ENCODE measurements at places on chromosomes 5 and 9.

DNA sequence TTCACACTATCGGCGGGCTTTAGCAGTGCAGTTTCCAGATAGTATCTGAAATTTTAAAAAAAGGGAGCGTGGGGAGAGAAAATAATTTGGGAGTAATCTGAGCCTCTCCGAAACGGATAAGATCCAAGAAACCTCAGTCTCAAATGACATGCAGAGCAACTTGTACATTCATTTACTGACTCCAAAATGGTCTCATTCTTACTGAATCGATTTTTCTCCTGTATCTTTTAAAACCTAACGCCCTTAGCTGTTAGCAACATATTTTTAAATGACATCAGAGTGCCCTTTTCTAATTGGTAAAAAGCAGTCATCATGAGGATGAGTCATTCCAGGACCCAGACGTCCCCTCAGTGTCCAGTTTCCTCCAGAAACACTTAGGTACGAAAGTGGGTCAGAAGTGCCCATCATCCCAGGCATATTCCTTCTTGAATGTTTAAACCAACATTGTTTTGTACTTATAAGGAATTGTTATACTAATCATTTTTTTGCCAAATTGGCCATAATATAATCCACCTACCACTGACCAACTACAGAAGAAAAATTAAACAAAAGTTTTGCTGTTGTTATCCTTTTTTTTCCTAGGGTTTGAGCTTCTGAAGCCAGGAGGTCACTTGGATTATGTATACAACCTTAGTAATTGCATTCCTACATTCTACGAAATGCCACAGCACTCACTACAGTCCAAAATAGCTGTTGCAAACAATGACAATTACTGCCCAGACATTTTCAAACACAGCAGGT is 354.4 kb downstream of the ADAMTS6 start:
- no peak for DNase-seq

DNA sequence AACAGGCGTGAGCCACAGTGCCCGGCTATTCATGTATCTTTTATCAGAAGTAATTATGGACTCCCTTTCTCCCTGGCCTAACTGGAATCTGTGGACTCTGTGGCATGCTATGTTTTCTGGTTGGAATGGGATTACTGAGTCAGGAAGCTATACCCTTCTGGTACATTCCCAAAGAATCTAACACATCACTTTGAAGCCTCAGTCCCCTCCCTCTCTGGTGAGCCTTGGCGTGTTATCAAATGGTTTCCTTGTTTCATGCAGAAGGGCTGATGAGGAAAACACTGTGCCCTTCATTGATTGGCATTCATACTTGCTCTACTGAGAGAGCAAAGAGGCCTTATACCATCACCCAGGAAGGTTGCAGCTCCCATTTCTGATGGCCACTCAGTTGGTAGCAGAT is 22.9 kb downstream of the C5orf15 start:
- DNase-seq = no peak

DNA sequence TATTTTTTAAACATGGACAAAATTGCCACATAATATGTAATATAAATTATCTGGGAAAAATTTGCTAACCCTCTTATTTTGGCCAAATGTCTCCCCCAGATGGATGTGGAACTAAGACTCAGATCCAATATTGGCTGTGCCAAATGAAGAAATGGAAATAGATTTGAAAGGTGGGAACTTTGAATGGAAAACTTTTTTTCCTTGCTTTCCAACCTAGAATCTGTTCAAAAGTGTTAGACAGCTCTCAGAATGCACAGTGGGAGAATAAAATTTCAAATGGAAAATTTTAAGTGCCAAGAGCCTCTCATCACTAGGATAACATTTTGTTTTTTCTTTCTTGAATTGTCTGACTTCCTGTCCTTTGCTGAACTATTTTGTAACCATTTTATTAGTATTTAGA is 142.6 kb upstream of the GAS1 start:
- no peak for DNase-seq

- no peak for DNase-seq
These were observed 67.7 kb downstream of the MEGF10 start for GRCh38 chr5:127358284-127358683.

DNA sequence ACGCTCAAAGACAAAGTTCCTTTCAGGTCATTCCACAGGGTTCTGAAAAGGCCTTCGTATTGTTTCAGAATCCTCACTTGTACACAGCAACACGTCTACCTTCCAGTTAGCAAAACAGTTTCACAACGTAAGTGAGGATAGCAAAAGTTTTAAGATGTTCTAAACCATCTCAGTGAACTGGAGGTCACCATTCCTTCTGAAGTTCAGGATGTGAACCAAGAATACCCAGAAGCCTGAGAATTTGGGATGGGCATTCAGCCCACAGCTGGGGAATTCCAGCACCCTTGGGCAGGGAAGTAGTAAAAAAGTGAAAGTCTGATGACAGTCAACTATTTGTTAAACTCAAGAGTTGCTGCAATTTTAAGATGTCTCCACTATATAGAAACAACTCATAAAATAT is 224.5 kb downstream of the BNC2 start:
- no peak for DNase-seq

DNA sequence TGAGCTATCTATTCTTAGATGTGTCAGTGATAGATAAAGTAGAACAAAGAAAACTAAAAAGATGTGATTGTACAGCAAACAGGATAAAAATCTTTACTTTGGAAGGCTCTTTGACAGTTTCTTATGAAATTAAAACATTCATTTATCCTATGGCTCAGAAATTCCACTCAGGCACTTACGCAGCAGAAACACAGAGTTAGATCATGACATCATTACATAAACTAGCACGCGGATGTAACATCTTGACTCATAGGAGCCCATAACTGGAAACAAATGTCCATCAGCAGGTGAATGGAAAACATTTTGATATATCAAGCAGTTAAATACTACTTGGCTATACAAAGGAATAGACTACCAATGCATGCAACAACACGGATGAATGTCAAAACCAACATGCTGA is 45.3 kb downstream of the ICE1 start:
- no peak for DNase-seq

DNA sequence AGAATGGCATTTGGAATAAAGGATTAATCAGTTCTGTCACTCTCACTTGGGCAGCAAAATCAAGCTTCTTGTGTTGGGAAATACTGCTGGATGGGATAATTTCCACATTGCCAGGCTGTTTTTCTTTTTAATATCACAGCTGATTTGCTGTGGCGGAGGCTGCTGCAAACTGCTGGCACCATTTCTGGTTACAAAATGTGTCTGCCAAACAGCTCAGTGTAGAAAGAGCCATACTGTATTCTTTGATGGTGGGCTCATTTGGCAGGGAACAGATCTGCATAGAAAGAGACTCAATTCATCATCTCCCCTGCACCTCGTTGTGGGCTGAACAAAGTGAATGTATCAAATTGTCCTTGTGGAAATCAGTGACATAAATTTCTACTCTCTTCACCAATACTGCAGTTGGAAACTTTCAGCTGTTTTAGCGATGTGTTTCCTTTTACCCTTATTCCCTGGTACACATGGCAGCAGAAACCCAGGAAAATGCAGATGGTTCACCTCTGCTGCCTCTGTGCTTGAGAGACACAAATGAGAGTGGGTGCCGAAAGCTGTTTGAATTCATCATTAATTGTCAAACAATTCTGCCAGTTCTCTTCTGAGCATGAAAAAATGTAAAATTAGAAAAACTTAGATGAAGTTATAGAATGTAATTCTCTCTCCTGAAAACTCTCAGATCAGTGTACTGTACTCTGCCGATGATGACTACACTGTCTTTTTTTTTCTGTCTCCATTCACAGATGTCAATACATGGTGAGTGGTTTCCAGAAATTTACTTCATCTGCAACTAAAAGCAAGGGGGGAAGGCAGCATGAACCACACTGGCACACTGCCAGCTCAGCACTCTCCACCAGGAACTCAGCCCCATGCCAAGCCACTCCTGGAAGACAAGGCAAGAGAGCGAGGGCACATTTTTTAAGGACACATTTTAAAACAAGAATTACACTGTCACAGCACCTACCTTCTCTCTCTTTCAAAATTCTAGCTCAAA is 75.0 kb downstream of the HMHB1 start:
- DNase-seq = no peak

DNA sequence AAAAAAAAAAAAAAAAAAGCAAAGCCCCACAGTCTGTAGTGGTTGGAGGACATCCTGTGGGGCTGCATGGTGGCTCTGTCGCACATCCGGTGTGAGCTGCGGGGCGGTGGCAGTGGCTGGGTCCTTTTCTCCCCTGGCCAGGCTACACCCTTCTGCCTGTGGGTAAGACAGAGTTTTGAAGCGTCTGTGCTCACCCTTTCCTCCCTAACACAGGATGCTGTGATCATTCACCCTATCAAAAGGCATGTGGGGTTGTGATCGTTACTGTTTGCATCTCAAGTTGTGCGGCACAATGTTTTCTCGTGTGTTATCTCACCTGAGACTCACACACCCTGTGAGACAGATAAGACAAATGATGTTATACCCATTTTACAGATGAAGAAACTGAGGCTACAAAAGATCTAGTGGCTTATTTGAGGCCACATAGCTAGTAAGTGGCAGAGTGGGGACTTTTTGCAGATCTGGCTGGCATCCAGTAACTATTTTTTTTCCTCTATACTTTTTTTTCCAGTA is 17.5 kb downstream of the IRF1 start:
- peak; percentile 95 for DNase-seq

Measured in CD4-positive, alpha-beta T cell treated with Interleukin-17A for 1 hour (primary cell).